Left renal pelvis (tissue), 4 donors: ENCODE measurements at places on chromosomes 2 and 18.
A peak's percentile ranks its signal among the peaks of the same experiment; 100 is the strongest.

DNA sequence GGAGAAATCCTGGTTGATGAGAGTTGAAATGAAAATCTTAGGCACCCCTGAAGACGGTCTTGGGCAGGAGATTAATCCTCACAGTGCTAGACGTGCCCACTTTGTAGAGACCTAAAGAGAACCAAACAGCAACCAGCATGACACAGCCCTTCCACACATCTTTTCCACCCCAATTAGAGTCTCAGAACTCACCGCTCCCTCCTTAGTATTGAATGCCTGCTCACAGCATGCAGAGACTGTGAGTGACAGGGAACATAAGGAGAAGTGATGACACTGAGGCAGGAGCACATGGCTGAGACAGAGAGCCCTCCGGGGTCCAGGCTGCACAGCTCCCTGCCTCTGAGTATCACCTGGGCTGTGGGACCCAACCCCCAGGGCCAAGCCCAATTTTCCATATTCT lies 367.6 kb downstream of the EIPR1 start:
- no peak for DNase-seq

- no peak for DNase-seq
Measured at GRCh38 chr2:120346026-120346666, at the start of gene INHBB. TSS of gene INHBB (plus strand) at chr2:120346136. CDS start at chr2:120346189, 53 bp downstream.

DNA sequence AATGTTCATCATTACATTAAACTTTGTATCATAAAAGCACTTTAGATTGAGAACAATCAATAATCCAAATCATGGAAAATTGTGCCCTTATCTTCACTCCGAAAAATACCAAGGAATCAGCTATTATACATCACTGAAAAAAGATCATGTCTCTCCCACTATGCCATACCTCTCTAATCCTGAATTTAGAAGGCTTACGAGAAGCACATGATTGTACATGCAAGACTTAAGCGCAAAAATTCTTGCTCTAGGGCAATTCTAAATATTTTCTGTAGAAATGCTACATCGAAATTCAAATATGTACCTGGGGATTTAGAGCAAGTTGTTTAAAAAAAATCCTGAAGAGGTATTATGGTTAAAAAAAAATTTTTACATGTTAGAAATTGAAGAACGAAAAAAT lies 1.3 kb downstream of the CYTIP start:
- no peak for DNase-seq

DNA sequence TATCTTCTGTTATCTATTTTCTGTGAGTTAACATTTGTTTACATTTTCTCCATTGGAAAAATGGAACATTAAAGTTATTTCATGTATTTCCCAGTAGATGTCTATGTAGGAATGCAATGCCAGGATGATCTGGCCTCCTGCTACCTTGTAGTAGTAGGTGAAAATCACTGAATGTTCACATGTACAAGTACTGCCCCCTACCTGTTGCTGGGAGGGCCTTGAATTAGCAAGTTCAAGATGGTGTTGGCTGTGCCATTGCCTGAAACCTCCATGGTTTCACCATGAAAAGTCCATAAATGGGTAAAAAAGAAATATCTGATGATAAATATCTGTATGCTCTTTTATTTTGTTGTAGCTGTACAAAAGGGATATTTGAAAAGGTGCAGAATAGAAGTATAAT lies 30.7 kb downstream of the XRCC5 start:
- DNase-seq: no peak

DNA sequence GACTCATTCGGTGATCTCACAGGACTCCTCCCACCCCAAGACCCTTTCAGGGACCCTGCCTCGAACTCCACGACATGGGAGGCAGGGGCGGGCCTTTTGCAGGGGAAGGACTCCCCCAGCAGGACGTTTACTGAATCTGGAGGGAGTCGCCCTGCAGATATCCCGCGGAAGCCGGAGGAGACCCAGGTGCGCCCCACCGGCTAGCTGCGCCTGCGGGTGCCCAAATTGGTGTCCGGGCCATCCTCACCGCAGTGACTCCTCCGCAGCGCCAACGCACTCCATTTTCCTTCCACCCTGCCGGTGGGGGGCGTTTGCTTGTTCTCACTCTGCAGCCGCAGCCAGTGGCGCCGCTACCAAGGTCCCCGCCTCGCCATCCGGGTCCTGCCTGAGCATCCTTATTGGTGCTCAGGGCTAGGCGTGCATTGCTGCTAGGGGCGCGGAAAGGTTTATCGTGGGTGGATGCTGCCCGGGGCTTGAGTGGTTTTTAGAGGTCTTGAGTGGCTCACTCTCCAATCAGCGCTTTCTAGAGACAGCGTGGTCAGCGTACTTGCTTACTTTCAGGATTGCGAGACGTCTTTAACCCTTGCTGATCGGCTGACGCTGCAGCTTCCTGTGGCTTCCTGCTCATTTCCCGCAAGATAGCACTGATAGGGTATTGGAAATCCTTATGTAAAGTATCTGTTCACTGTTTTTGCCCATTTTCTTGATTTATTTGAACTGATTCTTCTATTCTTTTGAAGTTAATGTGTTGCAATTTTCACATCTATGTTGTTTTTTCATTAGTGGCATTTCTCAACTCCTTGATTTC lies 81.4 kb downstream of the BIN1 start:
- peak; percentile 54 for DNase-seq

GRCh38 chr2:137893145-137893544 lies 71.1 kb upstream of the HNMT start:
- no peak for DNase-seq
